ENCODE measurements at places on chromosomes 2 and 18.

GRCh38 chr2:84817239-84817655, 63.6 kb downstream of the TRABD2A start:
- no peak for DNase-seq

DNA sequence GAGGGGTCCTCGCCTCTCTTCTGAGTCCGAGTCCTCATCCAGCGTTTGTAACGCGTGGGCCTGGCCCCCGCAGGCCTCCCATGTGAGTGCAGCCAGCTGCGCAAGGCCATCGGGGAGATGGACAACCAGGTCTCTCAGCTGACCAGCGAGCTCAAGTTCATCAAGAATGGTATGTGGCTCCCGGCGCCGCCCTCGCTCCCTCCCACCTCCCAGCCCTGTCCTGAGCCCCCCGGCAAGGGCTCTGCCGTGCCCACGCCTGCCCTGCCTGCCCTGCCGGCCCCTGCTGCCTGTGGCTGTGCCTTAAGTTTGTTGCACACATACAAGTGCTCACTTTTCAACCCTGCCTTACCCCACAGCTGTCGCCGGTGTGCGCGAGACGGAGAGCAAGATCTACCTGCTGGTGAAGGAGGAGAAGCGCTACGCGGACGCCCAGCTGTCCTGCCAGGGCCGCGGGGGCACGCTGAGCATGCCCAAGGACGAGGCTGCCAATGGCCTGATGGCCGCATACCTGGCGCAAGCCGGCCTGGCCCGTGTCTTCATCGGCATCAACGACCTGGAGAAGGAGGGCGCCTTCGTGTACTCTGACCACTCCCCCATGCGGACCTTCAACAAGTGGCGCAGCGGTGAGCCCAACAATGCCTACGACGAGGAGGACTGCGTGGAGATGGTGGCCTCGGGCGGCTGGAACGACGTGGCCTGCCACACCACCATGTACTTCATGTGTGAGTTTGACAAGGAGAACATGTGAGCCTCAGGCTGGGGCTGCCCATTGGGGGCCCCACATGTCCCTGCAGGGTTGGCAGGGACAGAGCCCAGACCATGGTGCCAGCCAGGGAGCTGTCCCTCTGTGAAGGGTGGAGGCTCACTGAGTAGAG, 14.4 kb upstream of the ALLC start:
- no peak for DNase-seq

DNA sequence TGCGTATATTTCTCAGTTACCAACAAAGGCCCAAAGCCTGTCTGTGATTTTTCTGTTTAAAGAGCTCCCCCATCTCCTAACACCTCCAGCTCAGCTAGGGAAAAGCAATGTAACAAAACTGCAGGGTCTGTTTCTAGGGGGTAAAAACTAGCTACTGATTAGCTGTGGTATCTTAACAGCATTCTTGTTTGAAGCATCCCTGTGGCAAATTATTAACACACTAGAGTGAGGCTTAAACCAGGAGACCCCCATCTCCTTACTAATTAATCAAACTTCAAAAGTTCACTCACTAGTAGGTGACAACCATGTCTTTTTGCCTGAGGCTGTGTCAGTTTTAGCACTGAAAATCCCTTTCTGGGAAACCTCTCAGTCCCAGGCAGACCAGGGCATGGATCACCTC, 186.2 kb upstream of the PARD3B start:
- DNase-seq: no peak

- DNase-seq: no peak
These were observed 362.2 kb upstream of the KCNH7 start for GRCh38 chr2:163200741-163201140.

GRCh38 chr2:240628808-240629618, 3.7 kb downstream of the GPR35 start:
- no peak for DNase-seq

- DNase-seq: no peak
These were observed 114.9 kb downstream of the QPCT start for GRCh38 chr2:37459095-37459981.

GRCh38 chr2:104863468-104864279, 9.8 kb downstream of the POU3F3 start:
- no peak for DNase-seq

GRCh38 chr2:107006836-107007235, 120.9 kb upstream of the ST6GAL2 start:
- DNase-seq: no peak

- DNase-seq: no peak
These were observed 125.6 kb downstream of the CTNNA2 start for GRCh38 chr2:79638410-79638809.

GRCh38 chr18:49002045-49002444, 51.3 kb upstream of the SMAD7 start:
- no peak for DNase-seq

DNA sequence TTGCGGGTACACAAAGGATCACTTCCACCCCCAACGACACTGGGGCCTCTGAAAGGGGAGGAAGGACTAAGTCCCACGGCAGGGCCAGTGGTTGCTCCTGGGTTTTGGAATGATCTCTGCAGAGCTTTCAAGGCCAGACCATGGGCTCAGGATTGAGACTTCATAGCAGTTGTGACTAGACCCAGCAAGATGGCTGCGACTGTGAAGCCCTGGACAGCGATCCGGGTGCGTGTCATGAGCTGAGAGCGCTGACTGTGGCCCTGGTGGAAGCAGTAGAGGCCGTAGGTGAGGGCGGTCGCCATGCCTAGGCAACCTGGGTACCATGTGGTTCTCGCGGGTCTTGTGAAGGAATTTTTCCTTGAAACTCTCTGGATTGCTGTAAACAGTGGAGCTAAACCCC, 27.3 kb downstream of the NCL start:
- DNase-seq: no peak

- peak; percentile 87 for DNase-seq
These were observed at the start of gene IL1R1 for GRCh38 chr2:102141970-102142828. TSS of gene IL1R1 (plus strand) at chr2:102142746. CDS start at chr2:102157725, 14,979 bp downstream.

- no peak for DNase-seq
These were observed 92.3 kb upstream of the CTDP1 start for GRCh38 chr18:79587226-79587741.

- no peak for DNase-seq
These were observed 165.5 kb downstream of the TGIF1 start for GRCh38 chr18:3615374-3615985.

GRCh38 chr2:11319939-11320338, 24.5 kb downstream of the ROCK2 start:
- DNase-seq: no peak

DNA sequence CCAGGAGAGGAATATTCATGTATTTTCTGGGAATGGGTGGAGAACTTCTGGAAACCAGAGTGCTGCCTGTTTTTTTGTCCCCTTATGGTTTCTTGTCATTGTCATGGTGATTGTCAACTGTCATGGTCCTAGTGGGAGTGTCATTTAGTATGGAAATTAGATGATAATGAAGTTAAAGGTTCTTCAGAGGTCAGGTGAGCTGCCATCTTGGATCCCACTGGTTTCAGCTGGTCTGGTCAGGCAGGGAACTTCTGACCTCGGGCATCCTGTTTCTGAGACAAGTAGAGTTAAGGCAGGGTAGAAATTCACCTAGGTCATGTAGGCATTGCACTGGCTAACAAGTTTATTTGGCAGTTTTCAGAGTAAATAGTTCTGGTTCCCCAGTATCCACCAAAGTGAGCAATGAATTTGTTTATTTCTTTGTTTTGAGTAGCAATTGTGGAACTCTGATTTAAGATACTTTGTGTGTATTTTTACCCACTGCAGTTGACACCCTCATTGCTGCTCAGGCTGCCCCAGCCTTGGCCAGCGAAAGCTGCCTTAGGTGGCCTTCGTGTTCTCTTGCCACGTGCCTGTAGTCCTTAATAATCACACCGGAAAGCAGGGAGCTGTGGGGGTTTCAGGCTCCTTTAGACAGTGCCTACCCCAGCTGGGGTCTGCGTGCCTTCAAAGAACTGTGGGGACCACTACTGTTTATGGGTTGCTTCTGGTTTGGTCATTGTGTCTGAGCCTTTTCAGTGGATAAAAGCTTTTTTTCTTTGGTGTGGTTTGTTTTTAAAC, 48.7 kb downstream of the NCK2 start:
- no peak for DNase-seq

- DNase-seq: no peak
These were observed 133.7 kb downstream of the FBXO15 start for GRCh38 chr18:74013955-74014354.

GRCh38 chr18:48616484-48617255, 77.8 kb downstream of the CTIF start:
- peak; percentile 19 for DNase-seq

DNA sequence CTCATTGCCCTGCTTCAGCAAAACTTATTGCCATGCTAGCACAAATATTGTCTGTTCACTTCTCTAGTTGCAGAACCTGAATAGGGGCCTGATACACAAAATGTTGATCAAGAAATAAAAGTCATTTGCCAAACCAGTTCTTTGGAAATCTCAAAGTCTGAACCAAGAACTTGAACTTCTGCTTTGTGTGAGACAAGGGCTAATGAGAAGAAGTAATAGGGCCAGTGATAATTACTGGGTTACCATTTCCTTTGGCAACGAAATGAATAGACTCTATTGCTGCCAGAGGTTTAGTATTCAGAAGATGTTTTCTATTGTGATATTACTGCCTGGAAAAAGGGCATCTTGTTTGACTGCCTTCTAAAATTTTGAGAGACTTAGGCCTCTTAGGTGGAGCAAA, 35.0 kb downstream of the TMEFF2 start:
- DNase-seq: no peak

DNA sequence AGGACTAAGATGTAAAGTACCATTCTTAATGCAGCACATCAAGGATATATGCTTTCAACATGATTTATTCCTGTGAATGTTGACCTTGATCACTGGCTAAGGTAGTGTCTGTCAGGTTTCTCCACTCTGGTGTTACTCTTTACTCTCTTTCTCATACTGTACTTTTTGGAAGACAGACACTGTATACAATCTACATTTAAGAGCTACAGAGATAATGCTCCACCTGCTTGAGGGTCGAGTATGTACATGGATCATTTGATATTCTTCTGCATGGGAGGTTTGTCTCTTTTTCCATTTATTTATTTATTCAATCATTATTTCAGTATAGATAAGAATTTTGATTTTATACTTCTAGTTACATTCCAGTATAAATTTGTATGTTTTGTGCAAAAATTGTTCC, 199.5 kb upstream of the RGPD4 start:
- no peak for DNase-seq

- no peak for DNase-seq
These were observed 35.7 kb downstream of the MOGAT1 start for GRCh38 chr2:222707102-222707688.

DNA sequence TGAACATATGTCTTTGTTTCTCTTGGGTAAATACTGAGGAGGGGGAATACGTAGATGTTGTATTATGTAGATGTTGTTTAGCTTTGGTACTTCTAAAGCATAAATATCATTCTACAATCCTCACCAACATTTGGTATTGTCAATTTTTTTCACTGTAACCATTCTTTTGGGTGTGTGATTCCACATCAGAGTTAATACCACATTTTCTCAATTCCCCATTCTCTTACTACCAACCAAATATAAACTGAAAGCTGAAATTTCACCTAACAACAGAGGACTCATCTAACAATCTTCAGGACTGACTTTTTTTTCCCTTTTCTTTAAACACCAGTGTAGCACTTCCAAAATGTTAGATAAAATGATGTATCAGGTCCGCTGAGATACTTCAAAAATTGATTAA, 120.7 kb upstream of the RIOK3 start:
- DNase-seq: no peak

- DNase-seq: no peak
These were observed 4.9 kb upstream of the ST3GAL5 start for GRCh38 chr2:85893428-85894258.

- peak; percentile 36 for DNase-seq
These were observed 152.0 kb downstream of the SRBD1 start for GRCh38 chr2:45458909-45459563.

DNA sequence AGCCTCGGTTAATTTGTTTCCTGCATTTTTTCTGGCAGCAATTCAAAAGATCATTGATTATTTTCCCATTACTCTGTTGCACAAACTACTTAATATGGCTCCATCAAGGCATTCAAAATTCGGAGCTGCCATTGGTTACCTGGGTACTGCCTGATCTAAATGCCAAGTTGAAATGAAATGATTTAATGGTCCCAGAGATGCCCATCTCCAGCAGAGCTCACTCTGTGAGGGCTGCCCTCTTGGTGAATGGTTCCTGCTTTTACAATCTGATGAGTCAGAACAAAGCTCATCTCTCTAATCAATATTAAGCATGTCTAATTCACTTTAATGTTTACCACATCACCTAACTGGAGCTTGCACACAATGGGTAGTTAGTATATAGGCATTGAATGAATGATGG, 126.1 kb downstream of the CTNNA2 start:
- DNase-seq: no peak

DNA sequence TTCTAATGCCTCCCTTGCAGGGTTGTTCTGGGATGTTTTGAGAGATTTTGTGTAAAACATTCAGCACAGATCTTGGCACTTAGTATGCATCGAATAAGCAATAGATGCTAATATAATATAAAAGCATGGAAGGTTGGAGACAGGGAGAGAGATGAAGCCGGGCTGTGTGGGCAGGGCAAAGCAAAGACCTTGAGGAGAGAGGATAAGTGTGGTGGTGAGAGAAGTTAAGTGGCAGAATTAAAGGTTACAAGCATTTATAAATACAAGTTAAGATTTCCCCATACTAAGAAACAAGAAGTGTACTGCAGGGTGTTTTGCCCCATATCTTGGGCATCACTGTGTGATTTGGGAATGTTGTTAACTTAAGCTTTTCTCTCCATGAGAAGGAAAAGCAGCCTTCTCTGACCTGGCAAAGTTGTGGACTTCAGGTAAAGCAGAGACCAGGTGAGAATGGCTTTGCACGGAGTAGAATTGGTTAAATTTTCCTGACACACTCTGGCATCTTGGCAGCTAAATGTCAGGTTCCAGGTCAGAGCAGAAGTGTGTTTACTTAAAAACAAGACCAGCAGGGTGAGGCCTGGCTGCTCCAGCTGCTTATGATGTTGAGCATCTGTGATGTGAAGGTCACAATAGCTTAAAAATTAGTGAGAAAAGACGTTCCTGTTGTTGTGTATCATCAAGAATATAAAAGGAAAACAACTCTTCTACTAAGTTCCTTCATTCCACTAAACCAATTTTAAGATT, 288.5 kb upstream of the HNMT start:
- no peak for DNase-seq

Measured in right hindlimb (tissue), 1 donor.